ENCODE measurements at places on chromosomes 2 and 18.

DNA sequence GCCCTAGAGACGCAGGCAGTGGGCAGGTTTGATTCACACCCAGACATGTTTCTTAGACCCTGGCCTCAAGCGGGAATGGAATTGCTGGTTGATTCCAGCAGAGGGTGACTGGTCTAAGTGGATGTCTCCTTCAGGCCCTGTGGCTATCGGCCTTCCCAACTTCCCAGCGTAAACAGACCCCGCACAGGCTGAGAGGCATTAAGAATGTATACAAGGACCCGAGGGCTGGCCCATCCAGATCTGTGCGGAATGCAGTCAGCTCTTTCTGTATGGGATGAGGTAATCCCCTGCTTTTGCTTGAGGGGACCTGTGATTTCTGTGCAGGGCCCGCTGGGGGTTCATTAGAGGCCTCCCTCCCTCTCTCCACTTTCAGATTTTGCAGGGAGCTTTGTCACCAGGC, 6.5 kb downstream of the ACKR3 start:
- no peak for DNase-seq

GRCh38 chr2:125870264-125870663, 785.7 kb upstream of the GYPC start:
- DNase-seq = no peak

DNA sequence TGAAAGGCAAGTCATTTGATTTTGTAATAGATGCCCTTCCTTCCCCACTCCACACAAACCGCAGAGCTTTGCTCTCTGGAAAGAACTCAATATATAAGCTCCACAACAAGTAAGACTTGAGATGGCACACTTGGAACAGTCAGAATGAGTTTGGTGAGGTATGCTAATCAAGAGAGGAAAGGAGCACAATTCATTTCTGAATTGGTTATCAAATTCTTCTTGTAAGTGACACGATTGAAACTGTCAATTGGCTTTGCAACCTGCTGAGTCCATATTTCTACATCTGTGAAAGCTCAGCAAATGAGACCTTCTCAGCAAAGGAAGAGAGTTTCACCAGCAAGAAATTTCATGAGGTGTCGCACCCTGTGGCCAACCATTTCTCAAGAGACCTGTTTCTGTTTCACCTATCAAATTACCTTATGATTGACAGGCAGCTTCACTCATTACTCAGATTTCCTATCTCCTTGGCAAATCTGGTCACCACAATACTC, 19.1 kb downstream of the CTLA4 start:
- DNase-seq = no peak

- DNase-seq = no peak
Measured at GRCh38 chr2:131148426-131148825, 43.3 kb downstream of the PLEKHB2 start.

- peak; percentile 40 for DNase-seq
Measured at GRCh38 chr2:128187032-128187654, 96.1 kb downstream of the UGGT1 start.

DNA sequence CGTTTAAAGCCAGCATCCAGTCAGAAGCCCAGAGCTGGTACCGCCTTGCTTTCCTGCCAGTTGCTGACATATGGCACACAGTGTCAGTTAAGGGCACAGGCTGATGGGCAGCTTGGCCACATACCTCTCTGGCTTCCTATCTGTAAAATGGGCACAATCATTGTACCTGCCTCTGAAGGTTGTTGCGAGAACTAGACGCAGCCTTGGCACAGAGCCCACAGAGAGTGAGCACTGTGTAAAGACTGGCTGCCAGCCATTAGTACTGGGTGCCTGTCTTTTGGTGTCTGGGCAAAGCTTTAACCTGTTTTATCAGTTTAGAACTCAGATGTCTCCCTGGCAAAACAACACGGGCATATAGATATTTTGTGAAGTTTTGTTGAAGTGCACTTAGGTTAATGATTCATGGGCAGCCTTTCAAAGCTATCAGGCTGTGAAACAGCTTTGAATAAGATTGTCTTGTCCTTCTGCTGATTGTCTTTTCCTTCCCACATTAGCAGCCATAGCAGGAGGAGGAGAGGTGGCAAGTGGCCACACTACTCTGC, 269.5 kb downstream of the NEDD4L start:
- peak; percentile 26 for DNase-seq

DNA sequence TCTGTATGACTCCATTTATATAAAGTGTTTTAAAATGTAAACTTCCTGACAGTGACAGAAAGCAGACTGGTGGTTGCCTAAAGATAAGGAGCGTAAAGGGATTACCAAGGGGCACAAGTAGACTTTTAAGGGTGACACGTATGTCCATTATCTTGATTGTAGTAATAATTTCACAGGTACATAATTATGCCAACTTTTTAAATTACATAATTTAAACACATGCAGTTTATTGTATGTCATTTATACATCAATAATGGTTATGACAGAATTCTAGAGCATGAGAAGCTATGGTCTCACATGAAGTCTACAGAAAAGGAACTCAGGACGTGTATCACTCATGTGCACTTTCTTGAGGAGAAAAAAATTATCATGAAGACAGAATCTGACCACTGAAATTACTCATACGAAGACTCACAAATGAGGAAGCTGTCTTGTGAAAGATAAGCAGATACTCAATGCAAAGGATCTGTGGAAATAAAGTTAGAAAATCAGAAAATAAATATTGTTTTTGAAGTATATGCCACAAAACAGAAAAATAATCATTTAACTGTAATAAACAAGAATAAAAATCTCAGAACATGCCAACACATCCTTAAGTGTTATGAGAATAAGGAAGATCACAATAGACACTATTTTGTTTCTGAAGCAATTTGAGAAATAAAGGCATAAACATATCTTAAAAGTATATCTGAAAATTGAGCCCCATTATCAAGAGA, 84.4 kb downstream of the TMEM131 start:
- DNase-seq = no peak

- no peak for DNase-seq
Measured at GRCh38 chr2:15736396-15737180, 144.9 kb downstream of the DDX1 start.

DNA sequence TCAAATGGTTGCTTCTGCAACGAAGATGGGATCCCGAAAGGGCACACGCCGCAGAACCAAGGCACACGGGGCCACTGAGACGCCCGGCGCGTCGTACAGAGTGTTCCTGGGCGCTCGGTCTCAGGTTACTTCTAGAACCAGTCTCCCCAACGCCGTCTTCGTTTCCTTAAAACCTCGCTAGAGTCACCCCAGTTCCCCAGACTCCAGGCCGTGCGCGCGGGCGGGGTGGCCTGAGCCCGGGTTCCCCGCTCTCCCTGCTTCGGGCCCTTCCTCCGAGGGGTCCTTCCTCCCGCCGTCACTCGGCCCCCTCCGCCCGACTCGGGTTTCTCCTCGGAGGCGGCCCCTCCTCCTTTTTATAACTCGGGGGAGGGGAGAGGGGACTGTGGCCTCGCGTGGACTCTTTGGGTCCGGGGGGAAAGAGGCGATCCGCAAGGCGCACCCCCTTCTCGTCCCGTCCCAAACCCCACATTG, 774 bp upstream of the FZD7 start:
- DNase-seq = peak; percentile 53

DNA sequence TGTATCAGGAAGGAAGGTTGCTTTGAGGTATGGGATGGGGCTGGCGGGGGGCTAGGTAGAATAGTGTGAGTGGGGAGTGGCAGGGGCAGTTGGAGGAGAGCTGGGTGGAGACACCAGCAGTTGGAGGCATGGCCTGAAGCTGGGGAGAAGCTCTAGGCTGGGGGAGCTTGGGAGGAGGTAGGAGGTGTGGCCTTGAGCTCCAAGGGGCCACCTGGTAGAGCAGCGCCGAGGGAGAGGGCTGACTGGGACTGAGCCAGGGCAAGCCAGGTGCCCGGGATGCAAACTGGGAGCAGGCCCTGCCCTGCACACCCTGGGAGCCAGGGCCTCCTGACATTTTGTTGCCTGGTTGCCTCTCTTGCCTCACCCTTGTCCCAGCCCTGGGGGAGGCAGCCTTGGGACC, 33.1 kb upstream of the PDIA6 start:
- no peak for DNase-seq

DNA sequence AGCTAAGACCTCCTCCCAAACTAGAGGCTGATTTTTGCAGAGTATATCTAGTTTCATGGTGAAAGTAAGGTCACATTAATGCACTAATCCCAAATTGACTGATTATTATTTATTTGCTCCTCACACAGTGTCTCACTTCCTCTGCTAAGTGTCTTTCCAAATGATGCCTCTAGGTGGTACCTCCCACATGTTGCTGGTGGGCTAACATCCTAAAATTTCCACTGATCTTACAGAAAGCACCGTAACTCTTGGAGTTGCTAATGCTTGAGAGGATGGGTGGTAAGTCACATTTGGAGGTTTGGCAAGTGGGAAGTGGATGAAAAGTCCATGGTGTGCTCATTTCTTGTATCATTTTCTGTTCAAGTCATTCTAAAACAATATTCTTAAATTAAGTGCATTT, 428.7 kb upstream of the GYPC start:
- peak; percentile 8 for DNase-seq

GRCh38 chr2:204129591-204130294, 193.2 kb downstream of the ICOS start:
- DNase-seq = no peak

GRCh38 chr2:126877861-126878565, 20.7 kb upstream of the TEX51 start:
- DNase-seq = no peak

GRCh38 chr18:48979944-48980890, 29.5 kb upstream of the SMAD7 start:
- DNase-seq = no peak

DNA sequence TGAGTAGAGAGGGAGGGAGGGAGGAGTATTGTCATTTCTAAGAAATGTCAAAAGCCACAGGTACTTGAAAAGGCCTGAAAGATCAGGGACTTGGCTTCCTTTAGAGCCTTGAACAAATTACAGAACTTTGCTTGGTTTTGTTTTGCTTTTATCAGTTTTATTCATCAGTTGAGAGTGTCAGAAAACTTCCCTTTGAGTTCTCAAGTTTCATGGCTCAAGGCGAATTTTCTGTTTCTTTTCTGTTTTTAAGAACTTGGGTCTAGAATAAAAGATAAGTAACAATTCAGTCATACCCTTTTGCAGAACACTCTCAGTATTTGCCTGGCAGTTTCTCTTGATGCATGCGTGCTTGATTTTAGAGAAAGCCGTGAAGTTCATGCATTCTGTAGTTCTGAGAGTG, 531.9 kb downstream of the PARD3B start:
- DNase-seq = no peak

DNA sequence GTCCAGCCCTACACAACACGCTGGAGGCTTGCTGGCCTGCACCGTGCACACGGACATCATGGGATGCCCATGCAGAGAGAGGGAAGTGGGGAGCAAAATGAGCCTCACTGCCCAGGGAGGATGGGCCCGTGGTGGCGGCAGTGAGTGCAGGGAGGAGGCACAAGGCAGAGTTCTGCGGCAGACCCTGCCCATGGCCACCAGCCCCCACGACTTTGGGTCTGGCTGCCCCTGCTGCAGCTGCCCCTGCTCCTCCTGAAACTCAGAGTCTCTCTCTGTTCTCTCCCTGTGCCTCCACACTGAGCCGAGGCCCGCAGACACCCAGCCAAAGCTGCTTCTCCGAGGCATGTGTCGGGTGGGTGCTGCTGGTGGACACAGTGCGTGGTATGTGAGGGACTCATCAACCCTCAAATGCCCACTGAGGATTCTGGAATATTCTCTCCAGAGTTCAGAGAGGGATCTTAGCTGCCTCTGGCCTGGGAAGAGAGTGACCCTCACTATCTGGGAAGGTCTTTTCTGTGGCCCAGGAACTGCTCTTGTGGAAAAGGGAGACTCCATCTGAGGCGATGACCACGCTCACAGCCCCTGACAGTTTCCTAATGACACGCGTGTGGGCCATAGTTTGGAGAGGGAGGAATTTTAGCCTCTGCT, 45.1 kb upstream of the HPCAL1 start:
- no peak for DNase-seq
